CD8-positive, alpha-beta memory T cell (primary cell): ENCODE measurements at places on chromosomes 7 and 10. TPM values are rescaled to one million over a fixed set of nuclear protein-coding genes. Genes with fewer than 3 reads are reported as not detected.

MMP21 gene
- total RNA-seq = not detected

PCBD1 gene
- 53.9 TPM for total RNA-seq

SOSTDC1 gene
- not detected for total RNA-seq

NUDCD3 gene
- total RNA-seq = 99.5 TPM

AKR1D1 gene
- not detected for total RNA-seq

- H3K27ac ChIP-seq = no peak overlapping the region
- peaks cover 73% of the 10 kb centered on the region for H3K36me3 ChIP-seq
- H3K4me1 ChIP-seq = no peaks in the 10 kb centered on the region
- H3K27me3 ChIP-seq = no peaks in the 10 kb centered on the region
- DNase-seq = no peak
Measured at GRCh38 chr10:3141351-3142005, 31.1 kb downstream of the PITRM1 start.

DNA sequence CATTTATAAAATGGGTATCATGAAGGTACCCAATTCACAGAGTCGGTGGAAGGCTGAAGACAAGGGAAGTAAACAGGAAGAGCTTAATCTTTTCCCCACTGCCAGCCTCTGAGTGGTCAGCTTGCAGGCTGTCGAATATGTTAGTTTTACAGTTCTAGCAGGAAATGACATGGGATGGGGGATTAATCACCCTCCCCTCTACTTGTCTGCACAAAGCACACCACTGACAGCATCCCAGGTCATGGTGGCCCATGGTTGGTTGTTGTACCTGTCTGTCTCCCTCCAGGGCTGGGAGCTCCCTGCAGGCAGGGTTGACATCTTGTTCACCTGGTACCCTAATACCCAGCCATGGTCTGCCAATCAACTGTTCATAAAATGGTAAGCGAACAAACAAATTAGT lies 55.6 kb downstream of the GRB10 start:
- peaks cover 6% of the 10 kb centered on the region for H3K4me1 ChIP-seq
- H3K4me3 ChIP-seq = no peak overlapping the region
- H3K27ac ChIP-seq = no peak overlapping the region
- no peaks in the 10 kb centered on the region for H3K36me3 ChIP-seq
- H3K27me3 ChIP-seq = no peaks in the 10 kb centered on the region

DNA sequence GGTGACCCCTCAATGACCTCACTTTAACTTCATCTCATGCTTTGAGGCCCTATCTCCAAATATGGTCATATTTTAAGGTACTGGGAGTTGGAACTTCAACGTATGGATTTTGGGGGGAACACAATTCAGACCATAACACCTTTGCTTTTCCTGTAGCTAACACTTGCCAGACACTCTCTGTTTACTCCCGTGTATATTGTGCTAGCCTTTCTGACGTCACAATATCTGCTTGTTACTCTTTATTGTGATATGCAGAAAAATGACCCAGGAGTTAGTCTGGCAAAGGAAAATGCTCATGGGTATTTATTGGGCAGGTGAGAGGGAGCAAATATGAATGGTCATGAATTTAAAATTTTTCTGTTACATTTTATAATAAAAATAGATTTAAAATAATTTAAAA lies 45.7 kb upstream of the KCND2 start:
- no peaks in the 10 kb centered on the region for H3K36me3 ChIP-seq
- no peaks in the 10 kb centered on the region for H3K4me1 ChIP-seq
- no peaks in the 10 kb centered on the region for H3K27me3 ChIP-seq
- no peak for DNase-seq

DNA sequence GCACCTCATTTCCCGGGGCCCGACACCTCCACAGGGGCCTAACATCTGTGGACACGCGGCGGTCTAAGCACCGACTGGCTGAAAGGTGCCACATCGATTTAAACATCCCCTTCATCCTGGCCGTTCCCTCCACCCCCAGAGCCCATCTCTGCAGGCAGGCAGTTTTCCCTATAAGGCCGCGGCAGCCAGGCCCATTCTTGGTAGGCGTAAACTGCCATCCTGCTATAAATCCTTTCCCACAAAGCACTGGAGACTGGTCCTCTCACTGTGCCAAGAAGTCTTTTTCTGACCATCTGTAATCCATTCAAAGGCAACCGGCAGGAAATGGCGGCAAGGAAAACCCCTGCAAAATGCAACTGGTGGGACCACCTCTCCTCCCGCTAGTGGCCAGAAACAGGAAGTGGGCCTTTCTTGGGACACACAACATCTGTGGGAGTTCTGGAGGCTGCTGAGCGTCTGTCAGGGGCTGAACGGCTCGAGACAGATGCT lies 22.4 kb downstream of the ATXN7L1 start:
- no peak overlapping the region for H3K27ac ChIP-seq
- DNase-seq = no peak
- no peaks in the 10 kb centered on the region for H3K36me3 ChIP-seq
- no peaks in the 10 kb centered on the region for H3K27me3 ChIP-seq

DNA sequence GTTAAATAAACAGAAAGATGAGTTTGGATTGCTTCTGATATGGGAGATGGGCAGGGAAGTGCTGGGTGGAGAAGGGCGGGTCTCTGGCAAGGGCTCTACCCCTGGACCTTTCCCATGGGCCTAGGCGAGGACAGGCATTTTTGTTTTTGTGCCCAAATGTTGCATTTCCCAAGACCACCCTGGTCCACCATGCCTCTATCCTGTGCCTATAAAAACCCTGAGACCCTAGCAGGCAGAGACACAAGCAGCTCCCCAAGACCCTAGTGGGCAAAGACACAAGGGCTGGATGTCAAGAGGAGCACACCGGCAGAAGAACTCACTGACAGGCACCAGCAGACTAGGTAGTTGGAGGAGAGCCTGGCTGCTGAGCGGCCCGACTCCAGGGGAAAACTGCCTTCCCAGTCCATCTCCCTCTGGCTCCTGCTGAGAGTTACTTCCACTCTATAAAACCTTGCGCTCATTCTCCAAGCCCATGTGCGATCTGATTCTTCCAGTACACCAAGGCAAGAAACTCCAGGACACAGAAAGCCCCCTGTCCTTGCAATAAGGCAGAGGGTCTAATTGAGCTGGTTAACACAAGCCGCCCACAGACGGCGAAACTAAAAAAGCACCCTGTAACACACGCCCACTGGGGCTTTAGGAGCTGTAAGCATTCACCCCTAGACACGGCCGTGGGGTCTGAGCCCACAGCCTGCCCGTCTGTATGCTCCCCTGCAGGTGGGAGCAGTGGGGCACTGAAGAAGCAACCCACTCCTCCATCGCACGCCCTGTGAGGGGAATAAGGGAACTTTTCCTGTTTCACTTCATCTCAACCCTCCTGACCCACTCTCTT lies 291.4 kb downstream of the PTPRN2 start:
- H3K4me1 ChIP-seq = no peaks in the 10 kb centered on the region
- no peak overlapping the region for H3K4me3 ChIP-seq
- no peak overlapping the region for H3K27ac ChIP-seq
- no peaks in the 10 kb centered on the region for H3K36me3 ChIP-seq
- no peaks in the 10 kb centered on the region for H3K27me3 ChIP-seq

DNA sequence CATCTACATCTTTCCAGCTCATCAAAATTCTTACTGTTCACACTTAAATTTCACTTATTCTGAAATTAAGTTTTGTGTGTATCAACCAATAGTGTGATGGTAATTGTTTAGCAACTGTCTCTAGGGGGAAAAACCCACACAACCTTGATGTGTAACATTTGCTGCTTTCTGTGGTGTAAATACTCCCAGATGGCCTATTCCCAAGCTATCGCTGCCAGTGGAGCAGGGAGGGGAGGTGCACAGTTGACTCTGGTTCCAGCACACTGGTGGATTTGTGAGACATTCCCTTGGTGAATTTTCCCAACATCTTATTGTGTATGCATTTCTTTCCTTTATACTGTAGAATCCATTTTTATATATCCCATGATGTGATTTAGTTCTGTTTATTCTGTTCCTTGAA lies 275.9 kb upstream of the SHH start:
- H3K4me3 ChIP-seq = no peak overlapping the region
- H3K4me1 ChIP-seq = no peaks in the 10 kb centered on the region
- H3K36me3 ChIP-seq = no peaks in the 10 kb centered on the region
- H3K27ac ChIP-seq = no peak overlapping the region

- no peaks in the 10 kb centered on the region for H3K4me1 ChIP-seq
- no peaks in the 10 kb centered on the region for H3K36me3 ChIP-seq
- H3K27me3 ChIP-seq = no peaks in the 10 kb centered on the region
- H3K27ac ChIP-seq = peak overlapping the region; percentile 77
- no peak for DNase-seq
Measured at GRCh38 chr10:25061711-25062449, 45.5 kb downstream of the THNSL1 start.

GRCh38 chr10:50540069-50540825 lies 83.5 kb downstream of the SGMS1 start:
- H3K4me1 ChIP-seq = peaks cover 34% of the 10 kb centered on the region
- H3K27me3 ChIP-seq = no peaks in the 10 kb centered on the region
- no peaks in the 10 kb centered on the region for H3K36me3 ChIP-seq
- H3K27ac ChIP-seq = no peak overlapping the region

DNA sequence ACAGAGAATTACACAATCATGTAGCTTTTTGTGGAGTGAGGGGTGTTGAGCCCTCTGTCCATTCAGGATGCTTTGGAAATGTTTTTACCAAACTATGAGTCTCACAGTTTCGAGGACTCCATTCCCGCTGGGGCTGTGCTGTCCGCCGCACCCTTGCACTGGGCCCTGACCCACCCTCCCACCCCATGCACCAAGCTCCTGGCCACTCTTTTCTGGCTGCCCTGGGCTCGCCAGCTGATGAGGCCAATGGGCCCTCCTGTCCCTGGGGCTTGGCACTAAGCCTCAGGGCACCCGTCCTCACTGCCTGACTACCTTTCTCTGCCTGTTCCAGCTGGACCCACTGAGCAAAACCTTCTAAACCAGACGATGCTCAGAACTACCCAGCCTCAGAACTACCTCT lies 332.1 kb downstream of the PTPRN2 start:
- DNase-seq = no peak
- no peak overlapping the region for H3K4me3 ChIP-seq
- H3K4me1 ChIP-seq = no peaks in the 10 kb centered on the region

DNA sequence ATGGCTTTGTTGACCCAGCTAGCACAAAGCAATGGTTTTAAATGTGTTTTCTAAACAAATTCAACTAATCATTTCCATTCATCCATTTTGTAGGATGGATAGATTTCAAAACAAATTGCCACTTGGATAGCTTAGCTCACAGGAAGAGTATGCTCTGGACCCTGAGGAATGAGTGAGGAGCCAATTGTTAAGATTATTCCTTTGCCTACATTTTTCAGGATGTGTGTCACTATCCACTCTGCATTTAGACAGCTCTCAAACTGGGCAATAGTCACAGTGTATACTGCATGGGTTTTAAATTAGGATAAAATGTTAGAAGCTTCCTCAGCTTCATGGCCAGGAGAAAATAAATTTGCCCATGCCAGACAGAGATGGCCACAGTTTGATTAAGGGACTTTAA lies 605.6 kb upstream of the TEX47 start:
- no peak overlapping the region for H3K4me3 ChIP-seq
- no peaks in the 10 kb centered on the region for H3K4me1 ChIP-seq
- H3K36me3 ChIP-seq = no peaks in the 10 kb centered on the region
- no peak for DNase-seq
- H3K27me3 ChIP-seq = no peaks in the 10 kb centered on the region

GRCh38 chr7:137151690-137152052 lies 191.9 kb downstream of the PTN start:
- H3K4me3 ChIP-seq = no peak overlapping the region
- H3K4me1 ChIP-seq = no peaks in the 10 kb centered on the region
- no peak overlapping the region for H3K27ac ChIP-seq
- no peak for DNase-seq
- H3K36me3 ChIP-seq = no peaks in the 10 kb centered on the region
- H3K27me3 ChIP-seq = no peaks in the 10 kb centered on the region

DNA sequence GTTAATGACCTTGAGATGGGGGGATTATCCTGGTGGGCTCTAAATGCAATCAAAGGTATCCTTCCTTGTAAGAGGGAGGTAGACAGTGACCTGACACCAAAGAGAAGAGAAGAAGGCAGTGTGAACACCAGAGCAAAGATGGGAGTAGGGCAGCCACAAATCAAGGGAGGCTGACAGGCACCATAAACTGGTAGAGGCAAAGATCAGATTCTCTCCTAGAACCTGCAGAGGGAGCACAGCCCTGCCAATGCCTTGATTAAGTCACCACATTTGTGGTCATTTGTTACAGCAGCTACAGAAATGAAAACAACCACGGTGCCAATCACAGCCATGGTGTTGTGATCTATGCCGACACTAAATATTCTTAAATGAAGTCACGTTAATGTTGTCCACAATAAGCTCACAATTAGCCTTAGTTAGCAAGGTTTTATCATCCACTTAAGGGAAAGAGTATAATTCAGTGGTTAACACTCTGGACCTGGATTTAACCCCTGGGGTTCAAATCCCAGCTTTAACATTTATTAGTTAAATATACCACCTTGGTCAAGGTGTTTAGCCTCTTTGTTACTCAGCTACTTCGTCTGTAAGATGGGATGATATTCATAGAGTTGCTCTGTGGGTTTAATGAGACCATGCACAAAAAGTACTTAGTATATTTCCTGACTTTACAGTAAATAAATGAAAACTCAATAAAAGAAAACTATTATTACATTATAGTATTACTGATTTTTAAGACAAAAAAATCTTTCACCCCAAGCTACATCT lies 70.8 kb downstream of the SGMS1 start:
- no peak overlapping the region for H3K27ac ChIP-seq
- H3K27me3 ChIP-seq = no peaks in the 10 kb centered on the region
- no peaks in the 10 kb centered on the region for H3K36me3 ChIP-seq
- peak; percentile 29 for DNase-seq

GRCh38 chr10:17586821-17587234 lies 30.3 kb downstream of the HACD1 start:
- H3K4me1 ChIP-seq = no peaks in the 10 kb centered on the region
- no peak for DNase-seq
- H3K27me3 ChIP-seq = no peaks in the 10 kb centered on the region
- H3K27ac ChIP-seq = no peak overlapping the region
- H3K4me3 ChIP-seq = no peak overlapping the region

DNA sequence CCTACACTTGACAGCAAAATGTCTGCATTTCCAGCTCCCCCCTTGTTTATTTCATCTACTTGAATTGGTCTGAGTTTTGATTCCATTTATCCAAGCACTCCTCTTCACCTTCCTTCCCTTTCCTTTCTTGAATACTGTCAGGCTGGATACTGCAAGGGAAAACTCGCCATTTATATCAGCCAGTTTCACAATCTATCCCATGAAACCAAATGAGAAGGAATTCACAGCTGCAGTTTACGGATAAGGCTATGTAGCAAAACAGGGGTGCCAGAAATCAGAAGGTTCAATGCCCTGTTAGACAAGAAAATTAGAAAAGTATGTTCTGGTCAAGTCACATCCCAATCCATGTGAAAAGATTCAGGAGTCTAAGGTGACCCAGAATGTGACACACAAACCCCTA lies 28.1 kb downstream of the CCDC6 start:
- no peak overlapping the region for H3K4me3 ChIP-seq
- H3K27me3 ChIP-seq = no peaks in the 10 kb centered on the region
- no peaks in the 10 kb centered on the region for H3K36me3 ChIP-seq
- DNase-seq = no peak

- no peaks in the 10 kb centered on the region for H3K27me3 ChIP-seq
- peaks cover 6% of the 10 kb centered on the region for H3K4me1 ChIP-seq
- no peak overlapping the region for H3K4me3 ChIP-seq
- no peak overlapping the region for H3K27ac ChIP-seq
Measured at GRCh38 chr7:36659172-36659516, 65.2 kb downstream of the AOAH start.
